ENCODE measurements at places on chromosomes 11 and 22.

DNA sequence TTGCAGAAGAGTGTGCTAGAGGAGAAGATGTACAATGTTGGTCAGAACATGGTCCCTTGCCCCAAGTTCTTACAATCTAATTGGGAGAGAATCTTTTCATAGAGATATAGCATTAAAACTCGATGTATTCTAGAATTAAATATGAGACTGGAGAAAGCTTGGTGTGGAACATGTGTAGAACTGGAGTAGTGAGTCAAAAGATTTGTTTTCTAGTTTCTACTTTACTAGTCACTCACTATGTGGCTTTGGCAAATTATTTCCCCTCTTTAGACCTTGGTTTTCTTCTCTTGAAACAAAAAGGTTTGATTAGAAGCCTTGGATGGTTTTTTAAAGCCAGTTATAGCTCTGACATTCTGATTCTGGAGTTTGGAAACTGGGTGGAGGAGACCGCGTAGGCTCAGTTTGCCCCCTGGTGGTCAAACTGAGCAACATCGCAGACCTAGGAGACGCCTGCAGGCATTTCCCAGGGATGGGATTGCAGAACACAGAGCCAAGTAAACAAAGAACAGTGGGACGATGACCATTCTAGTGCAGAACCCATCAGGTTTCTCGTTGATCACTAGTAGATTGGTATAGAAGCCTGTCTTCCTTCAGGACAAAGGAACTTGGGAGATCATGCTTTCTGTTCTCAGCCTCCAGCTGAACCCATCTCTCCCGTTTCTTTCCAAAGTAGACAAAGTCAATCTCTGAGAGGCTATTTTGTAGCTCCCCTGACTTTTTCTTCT lies 8.5 kb upstream of the CHRDL2 start:
- ATAC-seq, result peak; percentile 86

GRCh38 chr11:93329936-93330445 lies 551 bp upstream of the DEUP1 start:
- ATAC-seq, result no peak

GRCh38 chr11:62532096-62532495 lies 14.5 kb downstream of the AHNAK start:
- no peak for ATAC-seq

GRCh38 chr11:34823197-34823596 lies 93.0 kb downstream of the APIP start:
- no peak for ATAC-seq

GRCh38 chr11:94405062-94405833 lies 4.0 kb upstream of the GPR83 start:
- no peak for ATAC-seq

DNA sequence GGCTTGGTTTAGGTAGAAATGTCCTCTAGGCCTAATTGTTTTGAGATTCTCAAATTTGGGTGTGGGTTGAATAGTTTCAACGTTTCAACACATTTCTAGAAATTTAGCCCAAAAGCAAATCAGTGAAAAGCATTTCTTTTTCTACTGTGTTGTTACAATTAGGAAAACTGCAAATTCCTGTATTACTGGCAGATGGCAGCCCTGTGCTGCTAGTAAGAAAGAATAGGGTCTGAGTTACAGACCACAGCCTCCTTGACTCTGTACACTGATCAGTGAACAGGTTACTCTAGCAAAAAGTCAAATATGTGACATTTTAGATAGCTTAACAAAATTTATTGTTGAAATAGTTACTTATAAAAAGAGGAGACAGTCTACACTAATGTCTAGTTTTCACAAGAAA lies 703.0 kb downstream of the JRKL start:
- no peak for ATAC-seq

DNA sequence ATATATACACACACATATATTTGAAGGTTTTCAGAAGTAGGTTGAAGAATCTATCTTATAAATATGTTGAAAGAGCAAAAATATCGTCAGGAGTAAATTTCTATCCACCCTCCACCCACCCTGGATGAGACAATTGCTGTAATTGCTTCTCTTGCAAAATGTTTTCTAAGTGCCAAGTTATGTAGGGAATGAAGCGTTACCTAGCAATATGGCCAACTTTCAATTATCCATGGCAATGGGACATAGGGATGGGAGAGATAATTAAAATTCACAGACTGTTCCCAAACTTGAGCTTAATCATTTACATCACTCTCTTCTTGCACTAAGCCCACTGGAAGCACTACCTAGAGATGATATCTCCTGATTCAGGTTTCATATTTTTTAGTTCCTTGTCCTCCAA lies 806.2 kb upstream of the RAG2 start:
- no peak for ATAC-seq

DNA sequence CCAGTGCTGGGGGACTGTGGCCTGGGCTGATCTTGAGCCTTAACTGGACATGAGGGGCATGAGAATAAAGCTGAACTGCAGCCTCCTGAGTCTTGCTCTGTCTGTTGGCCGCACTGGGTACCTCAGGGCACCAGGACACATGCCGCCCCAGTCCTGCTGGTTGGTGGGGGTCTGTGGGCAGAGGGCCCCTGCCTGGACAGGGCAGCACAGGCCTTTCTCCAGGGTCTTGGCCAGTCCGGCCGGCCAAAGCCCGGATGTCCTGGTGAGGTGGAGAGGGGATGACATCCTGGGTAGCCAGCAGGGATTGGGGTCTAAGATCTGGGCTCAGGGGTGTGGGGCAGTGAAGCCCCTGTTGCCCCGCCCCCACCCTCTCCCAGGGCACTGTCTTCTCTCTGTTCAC lies 1.5 kb upstream of the RPS6KA4 start:
- ATAC-seq, result no peak

Data from activated T-helper 17 cell treated with anti-CD3 and anti-CD28 coated beads, Interleukin-2, amount 50 U/mL, for 72 hours (primary cell).